Hair follicle dermal papilla cell (primary cell): ENCODE measurements at places on chromosomes 13 and 19. TPM values are rescaled to one million over a fixed set of nuclear protein-coding genes. Genes with fewer than 3 reads are reported as not detected.

OR7D2 gene
- not detected in 2 replicates for total RNA-seq

LHB gene
- 0.49 and 0.61 TPM in 2 replicates for total RNA-seq

GPR12 gene
- not detected in 2 replicates for total RNA-seq

CYP4F2 gene
- not detected in 2 replicates for total RNA-seq

SRRM5 gene
- 0.24 TPM in 1 of 2 replicates, not detected in the other for total RNA-seq

PRR20C gene
- total RNA-seq, result not detected in 2 replicates

LEUTX gene
- not detected in 2 replicates for total RNA-seq

GRIK5 gene
- 0.12 and 0.32 TPM in 2 replicates for total RNA-seq

THSD8 gene
- not detected in 2 replicates for total RNA-seq

COX6B1 gene
- total RNA-seq, result 153 and 283 TPM in 2 replicates

NAXD gene
- total RNA-seq, result 19.9 and 20.8 TPM in 2 replicates

MAST1 gene
- total RNA-seq, result 0.16 and 0.36 TPM in 2 replicates

PIP5K1C gene
- 42.3 and 43.3 TPM in 2 replicates for total RNA-seq

CRX gene
- not detected in 2 replicates for total RNA-seq

ZNF865 gene
- 1.7 and 2.4 TPM in 2 replicates for total RNA-seq

ATP4B gene
- total RNA-seq, result not detected in 2 replicates

KLK15 gene
- not detected in 2 replicates for total RNA-seq

GJB6 gene
- not detected in 2 replicates for total RNA-seq

OR10H4 gene
- not detected in 2 replicates for total RNA-seq
